Posterior vena cava (tissue), 2 donors: ENCODE measurements at places on chromosomes 7 and 10. TPM values are rescaled to one million over a fixed set of nuclear protein-coding genes. Genes with fewer than 3 reads are reported as not detected.

The RUFY2 gene
- total RNA-seq = 31.6 TPM

- no peak for DNase-seq
These were observed at the start of gene PAPOLB for GRCh38 chr7:4861673-4862072. Gene PAPOLB, minus strand, starts transcription at chr7:4862030. Its CDS starts 220 bp downstream, at chr7:4861810.

DNA sequence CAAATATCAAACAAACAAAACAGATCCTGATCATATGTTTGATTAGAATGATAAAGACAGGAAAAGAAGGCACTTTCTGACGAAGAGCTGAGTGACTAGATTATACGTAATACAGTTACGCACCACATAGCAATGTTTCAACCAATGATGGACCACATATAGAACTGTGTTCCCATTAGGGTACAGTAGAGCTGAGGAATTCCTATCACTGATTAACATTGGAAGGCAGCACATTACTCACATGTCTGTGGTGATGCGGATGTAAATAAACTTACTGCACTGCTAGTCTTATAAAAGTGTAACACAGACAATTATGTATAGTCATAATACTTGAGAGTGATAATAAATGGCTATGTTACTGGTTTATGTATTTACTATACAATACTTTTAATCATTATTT, 98.3 kb downstream of the PTN start:
- no peak for DNase-seq

The C10orf71 gene
- 0.10 TPM for total RNA-seq

- DNase-seq = peak; percentile 78
These were observed 4.0 kb downstream of the MAFK start for GRCh38 chr7:1534330-1535099.

The FMC1 gene
- 12.8 TPM for total RNA-seq

The CFAP46 gene
- total RNA-seq = 0.81 TPM

DNA sequence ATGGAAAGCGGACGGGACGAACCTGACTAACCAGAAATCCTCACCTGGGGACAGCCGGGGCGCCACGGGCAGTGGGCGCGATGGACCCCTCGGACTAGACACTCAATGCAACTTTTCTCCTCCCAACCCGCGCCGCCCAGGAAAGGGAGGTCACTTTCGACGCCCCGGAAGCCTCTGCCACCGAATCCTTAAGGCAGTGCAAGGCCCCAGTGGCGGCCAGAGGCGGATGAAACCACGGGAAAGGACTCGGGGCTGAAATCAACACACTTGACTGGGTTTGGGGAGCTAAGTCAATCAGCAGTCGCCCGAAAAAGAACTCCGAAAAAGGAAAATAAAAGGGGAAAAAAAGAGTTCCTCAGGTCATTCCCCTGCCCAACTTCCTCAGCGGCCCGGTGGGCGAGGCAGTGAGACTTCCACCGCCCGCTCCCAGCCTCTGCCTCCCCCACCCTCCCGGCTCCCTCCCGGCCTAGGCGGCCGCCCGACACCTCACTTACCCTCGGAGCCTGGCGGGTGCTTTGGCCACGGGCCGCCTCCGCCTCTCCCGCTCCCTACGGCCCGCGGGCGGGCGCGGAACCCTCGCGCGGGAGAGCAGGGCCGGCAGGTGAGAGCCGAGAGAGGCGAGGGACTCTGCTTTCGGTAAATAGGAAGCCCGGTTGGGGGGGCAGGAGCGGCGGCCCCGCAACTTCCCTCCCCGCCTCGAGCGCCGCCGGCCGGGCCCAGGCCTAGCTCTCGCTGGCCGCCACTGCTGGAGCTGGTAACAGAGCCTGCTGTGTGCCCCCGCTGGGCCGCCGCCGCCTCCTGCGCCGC, 518 bp downstream of the WAPL start:
- peak; percentile 89 for DNase-seq

- DNase-seq = no peak
These were observed 4.7 kb upstream of the EIF5AL1 start for GRCh38 chr10:79507440-79508167.

The GARIN1A gene
- 3.0 TPM for total RNA-seq

- DNase-seq = peak; percentile 70
These were observed 59.8 kb downstream of the LHPP start for GRCh38 chr10:124521429-124521871.

- DNase-seq = no peak
These were observed 111.3 kb downstream of the SLIT1 start for GRCh38 chr10:97074256-97075145.
